Type B pancreatic cell (in vitro differentiated cells): ENCODE measurements at places on chromosomes 3 and 15. TPM values are rescaled to one million over a fixed set of nuclear protein-coding genes. Genes with fewer than 3 reads are reported as not detected.

- H3K27ac ChIP-seq: peak overlapping the region; percentile 60
- H3K36me3 ChIP-seq: no peaks in the 10 kb centered on the region
- H3K4me1 ChIP-seq: peaks cover 12% of the 10 kb centered on the region
- H3K4me3 ChIP-seq: peak overlapping the region; percentile 15
- H3K27me3 ChIP-seq: no peaks in the 10 kb centered on the region
Observed at GRCh38 chr3:141360888-141361598, 7.3 kb upstream of the ZBTB38 start.

The P2RY14 gene
- 0.14 and 0.60 TPM in 2 replicates for total RNA-seq

The IREB2 gene
- total RNA-seq: 76.9 and 83.8 TPM in 2 replicates

DNA sequence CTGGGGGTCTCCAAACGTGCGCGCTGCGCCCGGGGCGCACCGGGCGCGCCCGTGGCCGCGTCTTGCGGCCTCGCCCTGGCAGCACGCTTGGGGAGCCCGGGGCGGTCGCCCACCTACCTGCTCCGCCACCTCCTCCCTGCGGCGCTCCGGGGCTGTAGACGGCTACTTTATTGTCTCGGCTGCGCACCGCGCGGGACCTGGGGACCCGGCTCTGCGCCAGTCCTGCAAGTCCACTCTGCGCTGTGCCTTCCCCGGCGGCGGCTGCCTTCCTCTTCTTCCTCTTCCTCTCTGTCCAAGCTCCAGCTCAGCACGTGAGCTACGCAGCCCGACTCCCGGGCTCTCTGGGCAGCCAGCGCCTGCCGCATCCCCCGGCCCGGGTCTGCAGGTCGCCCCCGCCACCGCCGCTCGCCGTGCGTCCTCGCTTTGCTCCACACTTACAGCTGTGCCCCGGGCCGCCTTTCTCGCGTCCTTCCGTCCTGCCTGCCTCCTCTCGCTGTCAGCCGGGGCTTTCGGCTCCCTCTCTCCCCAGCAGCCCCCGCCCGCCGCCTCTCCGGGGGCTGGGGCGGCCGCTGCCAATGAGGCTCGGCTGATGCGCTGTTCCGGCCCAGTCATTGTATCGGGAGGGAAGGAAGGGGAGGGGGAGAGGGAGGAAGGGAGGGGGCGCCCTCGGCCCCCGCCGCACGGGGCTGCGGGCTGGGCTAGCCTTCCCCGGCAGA, 156.4 kb upstream of the FRMD4B start:
- H3K36me3 ChIP-seq: no peaks in the 10 kb centered on the region
- peak overlapping the region; percentile 88 for H3K4me3 ChIP-seq
- peaks cover 25% of the 10 kb centered on the region for H3K4me1 ChIP-seq
- no peak overlapping the region for H3K27ac ChIP-seq

The SLC7A14 gene
- total RNA-seq: 3.3 and 13.5 TPM in 2 replicates

DNA sequence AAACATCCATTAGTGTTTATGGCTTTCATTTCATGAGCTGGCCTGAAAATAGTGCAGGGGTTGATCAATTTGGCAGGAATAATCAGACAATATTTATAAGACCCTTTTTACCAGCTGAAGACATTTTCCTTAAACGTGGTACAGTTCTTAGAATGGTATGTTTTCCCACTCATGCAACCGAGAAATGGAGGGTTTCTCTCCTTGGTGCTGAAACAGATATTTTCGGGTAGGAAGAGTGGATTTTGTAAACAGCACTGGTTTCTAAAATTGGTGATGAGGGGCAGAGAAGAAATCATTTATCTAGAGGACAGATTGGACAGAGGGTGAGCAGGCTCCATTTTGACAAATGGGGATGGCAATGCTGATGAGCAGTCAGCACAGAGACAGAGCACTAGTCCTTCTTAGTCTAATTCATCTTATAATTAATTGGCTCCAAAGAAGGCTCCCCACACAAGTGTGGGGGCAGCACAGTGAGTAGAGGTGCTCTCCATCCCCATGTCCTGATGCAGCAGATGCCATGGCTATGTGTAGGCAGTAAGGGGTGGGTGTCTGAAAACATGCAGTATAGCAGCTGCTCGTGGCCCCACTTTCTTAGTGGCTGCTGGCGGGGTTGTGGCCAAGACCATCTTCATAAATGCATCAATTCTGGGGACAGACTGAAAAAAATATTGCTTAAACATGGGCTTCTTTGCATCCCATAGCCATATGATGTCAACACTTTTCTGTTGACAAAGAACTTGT, 18.1 kb upstream of the SLC7A14 start:
- H3K27ac ChIP-seq: no peak overlapping the region
- DNase-seq: no peak
- no peak overlapping the region for H3K4me3 ChIP-seq
- H3K27me3 ChIP-seq: no peaks in the 10 kb centered on the region
- H3K4me1 ChIP-seq: no peaks in the 10 kb centered on the region

DNA sequence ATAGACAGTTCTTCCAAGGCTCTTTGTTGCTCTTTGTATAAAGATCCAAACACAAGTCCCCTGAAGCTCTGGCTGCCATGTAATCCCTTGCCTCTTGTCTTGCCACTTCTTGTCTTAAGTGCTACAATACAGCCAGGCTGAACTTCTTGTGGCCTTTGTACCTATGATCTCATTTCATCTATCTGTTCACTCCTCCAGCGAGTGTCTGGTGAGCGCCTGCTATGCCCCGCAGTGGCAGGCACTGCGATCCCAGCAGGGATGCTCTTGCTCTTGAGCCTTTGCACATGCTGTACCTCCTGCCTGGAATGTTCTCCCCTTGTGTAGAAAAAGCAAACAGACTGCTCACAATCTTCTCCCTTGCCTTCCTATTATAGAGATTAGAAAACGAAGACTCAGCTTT, 81.9 kb upstream of the ADPGK start:
- H3K4me1 ChIP-seq: peaks cover 9% of the 10 kb centered on the region
- H3K27ac ChIP-seq: no peak overlapping the region
- H3K27me3 ChIP-seq: peaks cover 7% of the 10 kb centered on the region
- no peak for DNase-seq
- no peaks in the 10 kb centered on the region for H3K36me3 ChIP-seq
- no peak overlapping the region for H3K4me3 ChIP-seq

GRCh38 chr3:134869153-134869726, 74.2 kb downstream of the EPHB1 start:
- peaks cover 35% of the 10 kb centered on the region for H3K27me3 ChIP-seq
- H3K27ac ChIP-seq: no peak overlapping the region
- no peak for DNase-seq

The GPR149 gene
- 0.14 TPM in 1 of 2 replicates, not detected in the other for total RNA-seq

GRCh38 chr3:133943639-133944141, 48.0 kb upstream of the RAB6B start:
- no peak for DNase-seq
- H3K27me3 ChIP-seq: peaks cover 11% of the 10 kb centered on the region
- no peak overlapping the region for H3K4me3 ChIP-seq
- no peaks in the 10 kb centered on the region for H3K36me3 ChIP-seq

GRCh38 chr15:79265167-79265566, 17.4 kb upstream of the ANKRD34C start:
- H3K27me3 ChIP-seq: peaks cover 29% of the 10 kb centered on the region
- no peak for DNase-seq
- H3K4me1 ChIP-seq: no peaks in the 10 kb centered on the region
- H3K4me3 ChIP-seq: no peak overlapping the region
- no peaks in the 10 kb centered on the region for H3K36me3 ChIP-seq

The GOLGA6L7 gene
- total RNA-seq: not detected in 2 replicates

- H3K27ac ChIP-seq: no peak overlapping the region
- peaks cover 7% of the 10 kb centered on the region for H3K4me1 ChIP-seq
- DNase-seq: no peak
- no peaks in the 10 kb centered on the region for H3K36me3 ChIP-seq
- H3K27me3 ChIP-seq: peaks cover 3% of the 10 kb centered on the region
- no peak overlapping the region for H3K4me3 ChIP-seq
Observed at GRCh38 chr3:187944390-187945179, 199.3 kb upstream of the BCL6 start.

GRCh38 chr3:66705076-66705475, 204.3 kb upstream of the LRIG1 start:
- peaks cover 6% of the 10 kb centered on the region for H3K4me1 ChIP-seq
- H3K4me3 ChIP-seq: no peak overlapping the region

DNA sequence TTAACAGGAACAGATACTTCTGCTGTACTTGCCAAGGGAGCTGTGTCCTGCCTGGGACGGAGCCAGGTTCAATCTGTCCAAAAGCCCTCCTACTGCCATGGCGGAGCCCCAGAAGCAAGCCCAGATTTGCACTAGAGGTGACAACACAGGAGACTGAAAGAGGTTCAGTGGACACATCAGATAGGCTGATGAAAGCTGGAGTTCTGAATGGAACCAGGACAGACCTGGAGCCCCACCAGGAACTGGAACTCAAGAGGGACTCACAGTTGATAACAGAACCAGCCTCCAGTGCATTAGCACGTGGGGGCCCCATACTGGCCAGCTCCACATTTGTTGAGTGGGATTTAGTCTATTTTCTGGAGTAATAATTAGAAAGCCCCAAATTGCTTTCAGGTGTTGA, 315.5 kb downstream of the ARRDC4 start:
- no peak overlapping the region for H3K4me3 ChIP-seq
- no peaks in the 10 kb centered on the region for H3K4me1 ChIP-seq
- no peak for DNase-seq
- no peaks in the 10 kb centered on the region for H3K36me3 ChIP-seq
- H3K27ac ChIP-seq: no peak overlapping the region

The ADAMTS9 gene
- 13.6 and 34.9 TPM in 2 replicates for total RNA-seq

DNA sequence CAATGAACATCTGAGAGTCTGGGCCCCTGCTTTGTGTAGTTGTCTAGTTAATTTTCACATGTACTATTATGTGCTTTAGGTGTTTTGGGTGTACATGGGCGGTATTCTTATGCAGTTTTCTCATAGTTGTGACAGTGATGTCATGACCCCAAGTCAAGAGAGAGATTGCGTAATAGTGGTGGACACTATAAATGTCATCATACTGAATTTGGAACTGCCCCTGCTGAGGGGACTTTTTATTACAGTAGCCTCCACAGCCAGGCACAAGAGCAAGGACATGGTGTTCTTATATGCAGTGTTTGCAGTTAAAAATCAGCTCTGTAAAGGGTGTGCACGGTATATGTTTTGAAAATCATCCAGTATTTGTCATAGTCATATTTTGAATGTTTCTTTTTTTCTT, 29.5 kb downstream of the ABHD2 start:
- no peak for DNase-seq
- H3K27me3 ChIP-seq: no peaks in the 10 kb centered on the region
- H3K27ac ChIP-seq: no peak overlapping the region
- H3K4me3 ChIP-seq: no peak overlapping the region
- H3K4me1 ChIP-seq: peaks cover 52% of the 10 kb centered on the region
- peaks cover 11% of the 10 kb centered on the region for H3K36me3 ChIP-seq

GRCh38 chr3:123634149-123635051, 49.5 kb upstream of the HACD2 start:
- peaks cover 46% of the 10 kb centered on the region for H3K4me1 ChIP-seq
- H3K27me3 ChIP-seq: no peaks in the 10 kb centered on the region
- no peak for DNase-seq
- no peak overlapping the region for H3K4me3 ChIP-seq
- peak overlapping the region; percentile 63 for H3K27ac ChIP-seq
- peaks cover 4% of the 10 kb centered on the region for H3K36me3 ChIP-seq

DNA sequence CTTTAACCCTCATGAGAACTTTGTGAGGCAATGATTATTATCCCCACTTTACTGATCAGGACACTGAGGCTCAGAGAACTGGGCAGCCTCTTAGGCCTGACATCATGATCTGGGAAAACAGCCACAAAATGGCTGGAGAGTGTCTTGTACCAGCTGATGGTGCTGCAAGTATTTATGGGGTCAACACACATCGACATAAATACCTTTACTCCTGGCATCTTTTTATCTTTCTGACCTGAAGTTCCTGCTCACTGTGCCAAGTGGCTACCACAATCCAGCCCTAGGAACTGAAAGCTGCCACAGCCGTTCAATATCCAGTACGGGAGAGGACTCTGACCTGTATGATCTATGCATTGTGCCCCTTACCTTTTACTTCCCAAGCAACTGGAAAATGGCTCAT, 29.2 kb upstream of the MUC13 start:
- H3K36me3 ChIP-seq: no peaks in the 10 kb centered on the region
- H3K4me3 ChIP-seq: no peak overlapping the region
- H3K27me3 ChIP-seq: no peaks in the 10 kb centered on the region
- DNase-seq: no peak
- peaks cover 8% of the 10 kb centered on the region for H3K4me1 ChIP-seq

DNA sequence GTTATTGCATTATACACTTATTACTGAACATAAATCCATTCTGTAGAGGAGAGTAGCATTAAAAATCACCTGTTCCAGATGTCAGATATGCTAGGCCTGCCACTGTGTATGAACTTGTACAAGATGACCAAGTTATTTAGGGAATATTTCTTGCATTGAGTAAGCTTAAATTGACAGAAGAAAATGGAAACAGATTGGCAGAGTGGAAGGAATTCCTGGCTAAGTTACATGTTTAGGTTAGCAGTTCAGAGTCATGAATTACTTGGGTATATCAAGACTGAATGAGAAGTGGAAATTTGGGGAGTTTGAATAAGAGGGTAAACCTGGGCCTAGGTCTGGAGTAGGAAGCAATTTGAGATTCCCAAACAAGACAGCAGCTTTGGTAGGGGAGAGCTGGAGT, 44.6 kb downstream of the ARHGAP31 start:
- H3K4me1 ChIP-seq: peaks cover under 1% of the 10 kb centered on the region
- no peaks in the 10 kb centered on the region for H3K27me3 ChIP-seq
- no peak overlapping the region for H3K27ac ChIP-seq

- H3K27me3 ChIP-seq: no peaks in the 10 kb centered on the region
Observed at GRCh38 chr15:52466134-52466701, 62.5 kb downstream of the MYO5A start.

- H3K27me3 ChIP-seq: peaks cover 24% of the 10 kb centered on the region
- H3K36me3 ChIP-seq: no peaks in the 10 kb centered on the region
- H3K27ac ChIP-seq: no peak overlapping the region
- H3K4me3 ChIP-seq: no peak overlapping the region
Observed at GRCh38 chr3:187465503-187465902, 97.3 kb downstream of the RTP4 start.

- no peaks in the 10 kb centered on the region for H3K27me3 ChIP-seq
- peaks cover 9% of the 10 kb centered on the region for H3K4me1 ChIP-seq
- peak; percentile 83 for DNase-seq
- H3K36me3 ChIP-seq: peaks cover 6% of the 10 kb centered on the region
- H3K27ac ChIP-seq: no peak overlapping the region
Observed at GRCh38 chr3:66407611-66408218, 93.1 kb downstream of the LRIG1 start.

DNA sequence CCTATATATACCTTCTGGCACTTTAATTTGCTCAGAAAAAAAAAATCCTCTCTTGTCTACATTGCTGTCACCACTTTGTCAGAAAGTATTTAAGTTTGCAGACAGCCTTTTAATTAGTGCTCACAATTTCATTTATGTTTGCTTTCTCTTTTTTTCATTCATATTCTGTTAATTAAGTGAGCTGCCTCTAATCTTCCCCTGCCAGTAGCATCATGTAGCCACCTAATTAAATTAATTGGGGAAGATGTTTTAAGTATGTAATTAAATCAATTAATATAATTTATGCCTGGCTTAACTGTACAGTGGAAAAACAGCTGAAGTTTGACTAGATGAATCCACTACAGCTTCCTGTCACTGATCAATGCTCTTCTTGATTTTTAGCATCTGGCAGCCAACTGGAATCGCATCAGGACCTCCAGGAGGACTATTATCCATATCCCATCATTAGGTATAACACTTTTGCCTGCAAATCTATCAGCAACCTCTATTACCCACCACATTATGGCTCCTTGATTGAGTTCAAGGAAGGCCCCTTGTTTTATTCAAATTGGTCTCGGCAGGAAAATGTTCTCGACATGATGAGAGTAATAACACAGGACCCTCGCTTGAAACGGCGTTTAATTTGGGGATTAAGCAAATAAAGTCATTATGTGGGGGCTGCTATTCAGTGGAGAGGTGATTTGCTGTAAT, 118.5 kb downstream of the IQCH start:
- no peak overlapping the region for H3K4me3 ChIP-seq
- H3K27ac ChIP-seq: no peak overlapping the region
- no peaks in the 10 kb centered on the region for H3K36me3 ChIP-seq
- no peaks in the 10 kb centered on the region for H3K4me1 ChIP-seq
